Hematopoietic multipotent progenitor cell treated with erythropoietin and hydrocortisone succinate and interleukin-3 and kit ligand, for 17 days (in vitro differentiated cells): ENCODE measurements at places on chromosomes 7 and 10.

DNA sequence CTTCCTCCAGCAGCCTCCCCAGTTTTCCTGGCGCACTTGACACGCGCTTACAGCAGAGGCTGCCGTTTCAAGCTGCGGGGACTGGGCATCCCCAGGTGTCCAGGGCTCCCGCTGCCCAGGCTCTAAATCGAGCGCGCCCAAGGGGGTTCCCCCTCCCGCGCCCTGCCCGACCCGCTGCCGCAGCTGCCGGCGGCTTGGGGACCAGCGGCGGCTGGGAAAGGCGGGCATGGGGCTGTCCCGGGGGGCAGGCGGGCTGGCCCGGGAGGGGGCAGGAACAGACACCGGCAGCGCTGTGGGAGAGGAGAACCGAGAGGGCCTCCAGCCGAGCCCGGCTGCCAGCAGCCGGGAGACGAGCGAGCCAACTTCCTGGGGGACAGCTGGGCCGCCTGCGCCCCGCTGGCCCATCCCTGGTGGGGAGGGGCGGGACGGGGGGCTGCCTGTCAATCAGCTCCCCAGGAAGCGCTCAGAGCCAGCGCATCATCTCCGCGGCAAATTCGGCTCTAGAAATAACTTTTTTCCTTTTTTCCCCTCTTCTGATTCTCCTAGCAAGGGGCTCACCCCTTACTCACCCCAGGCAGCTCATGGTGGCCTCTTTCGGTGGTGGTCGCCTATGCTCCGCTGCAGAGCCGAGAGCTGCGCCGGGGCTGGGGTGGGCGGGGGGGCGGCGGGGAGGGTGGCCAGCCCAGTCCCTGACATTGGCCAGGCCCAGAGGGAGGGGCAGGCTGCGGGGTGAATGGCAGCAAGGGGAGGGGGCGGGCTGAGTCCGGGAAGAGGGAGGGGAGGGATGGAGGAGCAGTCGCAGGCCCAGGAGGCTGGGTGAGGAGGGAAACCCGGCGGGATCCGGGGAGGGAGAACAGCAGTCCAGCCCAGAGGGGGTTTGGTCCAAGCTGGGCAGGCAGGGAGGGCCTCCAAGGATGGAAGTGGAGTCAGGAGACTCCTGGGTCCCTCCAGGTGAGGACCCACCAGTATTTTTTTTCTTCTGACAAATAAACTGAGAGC is 14.7 kb downstream of the GRID2IP start:
- DNase-seq = no peak

GRCh38 chr7:7510794-7511193 is 24.9 kb downstream of the COL28A1 start:
- no peak for DNase-seq

DNA sequence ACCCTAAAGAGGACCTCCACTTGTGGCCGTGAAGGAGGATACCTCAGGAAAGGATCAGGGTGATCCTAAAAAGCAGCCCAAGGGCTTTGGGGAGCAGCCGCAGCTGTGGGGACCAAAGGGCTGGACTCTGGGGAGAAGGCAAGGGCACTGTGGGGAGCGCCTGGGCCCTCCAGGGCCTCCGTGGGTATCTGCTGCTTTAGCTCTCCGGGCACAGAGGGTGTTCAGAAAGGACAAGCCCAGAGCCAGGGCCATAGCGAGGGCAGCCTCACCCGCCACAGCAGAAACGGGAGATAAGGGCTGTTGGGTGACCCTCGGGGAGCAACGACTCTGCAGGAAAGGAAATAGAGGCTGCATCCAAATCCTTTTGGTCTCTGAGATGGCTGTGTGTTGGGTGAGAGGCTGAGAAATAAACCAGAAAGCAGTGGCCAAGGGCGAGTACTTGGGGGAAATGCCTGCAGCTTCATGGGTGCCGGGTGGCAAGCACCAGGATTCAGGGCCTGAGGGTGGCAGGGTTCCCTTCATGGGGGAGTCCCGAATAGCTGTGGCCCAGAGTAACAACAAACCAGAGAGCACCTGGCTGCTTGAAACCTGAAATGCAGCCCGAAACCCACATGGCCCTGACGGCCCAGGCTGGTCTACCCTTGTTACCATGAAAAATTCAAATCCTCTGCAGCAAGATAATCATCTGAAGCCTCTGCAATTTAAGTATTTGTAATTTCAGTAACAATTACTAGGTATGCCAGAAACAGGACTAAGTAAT is 95.2 kb downstream of the VIPR2 start:
- DNase-seq = no peak

DNA sequence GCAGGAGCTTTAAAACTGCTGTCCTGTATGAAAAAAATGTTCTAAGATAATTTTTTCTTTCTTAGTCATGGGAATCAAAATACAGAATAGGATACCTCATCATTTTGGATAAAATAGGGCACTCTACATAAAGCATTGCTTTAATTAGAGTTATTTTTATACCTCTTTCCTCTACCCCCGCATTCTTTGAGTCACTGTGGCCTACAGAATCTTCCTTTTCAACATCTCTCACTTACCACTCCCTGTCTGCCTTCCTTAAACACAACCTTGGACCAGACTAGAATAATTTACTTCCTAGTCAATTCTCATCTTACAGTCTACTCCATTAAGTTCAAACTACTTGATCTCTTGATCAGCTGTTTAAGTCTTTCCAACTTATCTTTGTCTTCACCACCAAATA is 462.3 kb downstream of the PHTF2 start:
- no peak for DNase-seq

GRCh38 chr10:121983852-121984251 is 5.1 kb upstream of the TACC2 start:
- no peak for DNase-seq

- DNase-seq = no peak
Measured at GRCh38 chr7:70881167-70881847, 250.6 kb upstream of the GALNT17 start.

DNA sequence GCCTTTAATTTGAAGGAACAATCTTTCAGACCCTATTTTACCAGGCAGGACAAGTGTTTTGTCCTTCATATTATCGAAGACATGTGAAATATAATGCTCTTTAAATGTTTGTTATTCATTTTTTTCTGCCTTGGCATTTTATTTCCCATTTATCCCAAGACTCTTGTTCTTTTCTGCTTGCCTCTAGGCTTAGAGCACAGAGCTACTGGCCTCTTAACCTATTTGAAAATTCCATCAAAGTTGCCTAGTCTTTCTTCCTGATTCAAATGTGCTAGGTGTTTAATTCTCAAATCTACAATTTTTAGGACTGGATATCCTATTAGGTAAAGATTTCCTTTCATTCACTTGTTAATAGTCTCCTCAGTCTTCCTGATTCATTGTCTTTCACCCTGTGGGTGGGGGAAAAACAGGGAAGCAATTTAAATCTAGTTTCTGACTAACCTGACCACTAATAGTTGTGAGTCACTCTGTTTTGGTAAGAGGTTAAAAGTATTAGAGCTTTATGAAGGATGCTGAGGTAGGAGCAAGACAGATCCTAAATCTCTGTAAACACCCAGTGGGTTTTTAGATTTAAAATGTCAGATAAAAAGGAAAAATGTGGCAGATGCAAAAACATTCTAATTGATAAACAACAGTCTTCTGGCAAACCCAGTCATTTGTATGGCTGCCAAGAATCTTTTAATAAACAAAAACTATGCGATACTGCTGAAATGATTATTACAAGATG is 1.5 kb downstream of the LIPK start:
- DNase-seq = no peak

DNA sequence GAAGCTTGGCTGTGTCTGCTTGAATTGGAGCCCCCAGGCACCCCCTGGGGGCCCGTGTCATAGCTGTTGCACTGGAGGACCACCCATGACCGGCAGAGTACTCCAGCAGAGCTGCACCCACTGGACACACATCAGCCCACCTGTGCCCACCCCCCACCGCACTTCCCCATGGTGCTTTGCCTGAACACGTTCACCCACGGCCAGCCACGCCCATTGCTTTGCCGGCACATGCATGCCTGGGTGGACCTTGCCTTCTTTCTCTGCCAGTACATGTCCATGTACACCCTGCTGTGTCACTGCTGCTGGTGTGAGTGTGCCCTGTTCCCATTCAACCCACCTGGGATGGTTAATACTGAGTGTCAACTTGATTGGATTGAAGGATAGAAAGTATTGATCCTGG is 88.7 kb downstream of the SAMD9 start:
- DNase-seq = no peak

GRCh38 chr7:23607866-23608265 is 10.7 kb downstream of the CCDC126 start:
- no peak for DNase-seq

DNA sequence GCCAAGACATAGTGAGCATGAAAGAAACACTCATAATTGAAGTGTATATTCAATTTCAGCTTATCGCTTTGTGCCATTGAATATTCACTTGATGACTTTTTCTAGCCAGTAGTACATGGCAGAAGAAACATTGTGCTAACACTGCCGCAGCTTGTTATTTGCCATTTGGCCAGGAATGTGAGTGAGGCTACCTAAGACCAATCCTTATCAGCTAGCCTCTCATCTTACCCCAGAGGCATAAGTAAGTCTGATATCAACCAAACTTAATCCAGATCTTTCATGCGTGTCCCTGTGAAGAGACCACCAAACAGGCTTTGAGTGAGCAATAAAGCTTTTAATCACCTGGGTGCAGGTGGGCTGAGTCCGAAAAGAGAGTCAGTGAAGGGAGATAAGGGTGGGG is 586.0 kb upstream of the MBL2 start:
- DNase-seq = no peak

- DNase-seq = no peak
Measured at GRCh38 chr10:69428165-69428564, 11.4 kb upstream of the TACR2 start.

GRCh38 chr7:78873117-78873516 is 580.4 kb downstream of the MAGI2 start:
- DNase-seq = no peak
